Natural killer cell treated with Interleukin-12 subunit alpha and Interleukin-12 subunit beta and Interleukin-15 and Interleukin-18, amount 100 ng/mL, for 72 hours (primary cell): ENCODE measurements at places on chromosomes 13 and 19.

DNA sequence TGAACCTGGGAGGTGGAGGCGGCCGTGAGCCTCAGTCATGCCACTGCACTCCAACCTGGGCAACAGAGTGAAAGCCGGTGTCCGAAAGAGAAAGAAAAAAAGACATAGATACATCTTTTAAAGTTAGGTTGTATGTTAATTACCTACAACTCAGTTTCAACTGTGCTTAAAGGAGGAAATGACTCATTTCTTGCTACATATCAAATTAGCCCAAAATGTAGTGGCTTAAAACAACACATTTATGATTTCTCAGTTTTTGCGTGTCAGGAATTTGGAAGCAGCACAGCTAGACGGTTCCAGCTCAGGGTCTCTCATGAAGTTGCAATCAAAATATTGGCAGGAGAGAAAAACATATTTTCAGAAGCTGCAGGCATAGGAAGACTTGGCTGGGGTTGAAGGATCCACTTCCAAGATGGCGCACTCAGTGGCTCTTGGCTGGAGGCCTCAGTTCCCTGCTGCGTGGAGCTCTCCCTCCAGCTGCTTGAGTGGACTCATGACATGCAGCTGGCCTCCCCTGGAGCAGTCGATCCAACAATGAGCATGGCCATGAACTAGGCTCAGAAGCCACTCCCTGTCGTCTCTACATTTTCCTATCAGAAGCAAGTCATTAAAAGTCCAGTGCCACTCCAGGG, 7.1 kb downstream of the LDLR start:
- DNase-seq, result no peak

DNA sequence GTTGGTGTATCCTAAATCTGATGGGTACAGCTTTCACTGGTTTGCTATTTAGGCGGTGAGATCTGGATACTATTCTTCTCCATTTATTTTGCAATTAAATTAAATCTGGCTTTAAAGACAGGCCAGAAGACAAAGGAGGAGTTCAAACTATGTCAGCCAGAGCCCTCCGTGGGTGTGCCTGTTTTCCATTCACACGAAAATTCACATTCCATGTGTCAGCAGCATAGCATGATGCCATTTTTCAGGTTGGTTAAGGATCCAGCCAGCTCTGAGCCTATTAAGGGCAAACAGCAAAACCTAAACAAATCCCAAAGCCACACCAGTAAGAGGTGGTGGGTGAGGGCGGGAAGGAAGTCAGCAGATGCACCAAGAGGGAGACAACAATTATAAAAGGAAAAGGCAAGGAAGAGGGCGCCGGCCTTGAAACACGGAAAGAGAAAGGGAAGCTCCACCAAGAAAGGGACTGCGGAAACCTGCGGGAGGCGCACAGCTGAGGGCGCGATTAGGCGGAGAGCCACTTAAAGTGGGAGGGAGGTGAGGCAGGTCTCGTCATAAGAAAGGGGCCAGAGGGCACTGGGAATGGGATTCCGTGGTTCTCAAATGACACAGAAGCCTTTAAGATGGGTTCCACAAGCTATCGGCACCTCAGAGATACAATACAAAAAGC, 43.0 kb downstream of the CARS2 start:
- DNase-seq, result no peak

- DNase-seq, result no peak
Observed at GRCh38 chr13:99486996-99487395, 14.3 kb upstream of the TM9SF2 start.

- no peak for DNase-seq
Observed at GRCh38 chr19:6236310-6237291, 43.2 kb downstream of the MLLT1 start.

DNA sequence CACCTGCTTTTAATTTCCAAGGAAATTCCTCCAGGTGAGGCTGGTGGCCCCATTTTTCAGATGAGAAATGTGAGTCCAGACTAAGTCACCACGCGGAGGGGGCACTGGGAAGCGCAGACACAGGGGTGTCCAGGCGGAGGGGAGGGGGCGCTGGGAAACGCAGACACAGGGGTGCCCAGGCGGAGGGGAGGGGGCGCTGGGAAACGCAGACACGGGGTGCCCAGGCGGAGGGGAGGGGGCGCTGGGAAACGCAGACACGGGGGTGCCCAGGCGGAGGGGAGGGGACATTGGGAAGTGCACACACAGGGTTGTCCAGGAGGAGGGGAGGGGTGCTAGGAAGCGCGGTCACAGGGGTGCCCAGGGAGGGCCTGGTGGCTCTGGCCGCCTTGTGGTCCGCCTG, 3.5 kb downstream of the GRK1 start:
- no peak for DNase-seq
